ENCODE measurements at places on chromosomes 1 and 21.

- no peak for DNase-seq
Measured at GRCh38 chr1:10612436-10613160, 137.8 kb downstream of the PEX14 start.

DNA sequence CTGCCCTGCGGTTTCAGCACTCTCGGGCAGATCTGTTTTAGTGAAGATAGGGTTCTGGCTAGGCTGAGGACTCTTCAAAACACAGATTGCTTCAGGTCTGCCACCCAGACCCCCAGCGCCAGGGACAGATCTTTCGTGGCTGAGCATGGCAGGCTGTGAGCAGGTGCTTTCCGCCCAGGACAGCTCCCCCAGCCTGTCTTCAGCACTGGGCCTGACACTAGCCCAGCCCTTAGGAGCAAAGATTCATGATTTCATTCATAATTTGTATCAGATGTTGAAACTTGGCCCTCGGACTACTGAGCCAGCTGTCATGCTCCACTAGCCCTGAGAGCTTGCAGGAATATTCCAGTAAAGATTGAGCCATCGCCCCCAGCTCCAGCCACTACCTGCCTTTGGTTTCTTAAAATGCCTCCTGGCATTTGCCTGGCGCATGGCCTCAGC, 5.9 kb downstream of the ADPRS start:
- DNase-seq = no peak

- no peak for DNase-seq
Measured at GRCh38 chr1:115237507-115237906, 100.5 kb downstream of the NGF start.

- no peak for DNase-seq
Measured at GRCh38 chr1:245901037-245901436, 606.0 kb downstream of the SMYD3 start.

DNA sequence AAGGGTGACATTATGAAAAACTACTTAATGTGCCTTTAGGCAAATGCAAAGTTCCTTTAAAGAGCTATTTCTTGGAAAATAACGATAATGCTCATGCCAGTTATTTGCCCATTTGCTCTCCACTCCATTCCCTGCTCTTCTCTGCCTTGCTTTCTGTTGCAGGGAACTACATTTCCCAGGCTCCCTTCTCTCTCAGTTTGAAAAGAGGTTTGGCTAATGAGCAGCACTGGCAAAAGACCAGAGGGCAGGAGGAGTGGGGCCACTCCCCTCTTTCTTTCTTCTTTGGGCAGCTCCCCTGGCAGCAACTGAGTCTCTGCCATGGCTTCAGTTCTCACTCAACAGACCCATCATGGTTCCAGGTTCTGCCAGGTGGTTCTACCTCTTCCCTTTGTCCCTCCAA, 130.5 kb downstream of the RWDD3 start:
- no peak for DNase-seq

GRCh38 chr1:230977761-230978490, 735 bp downstream of the TTC13 start:
- DNase-seq = peak; percentile 37

- DNase-seq = no peak
Measured at GRCh38 chr1:62304975-62305374, 14.3 kb downstream of the KANK4 start.

GRCh38 chr1:56106531-56107274, 472.7 kb downstream of the PLPP3 start:
- DNase-seq = no peak

GRCh38 chr1:147807405-147807804, 47.0 kb upstream of the GJA5 start:
- no peak for DNase-seq

DNA sequence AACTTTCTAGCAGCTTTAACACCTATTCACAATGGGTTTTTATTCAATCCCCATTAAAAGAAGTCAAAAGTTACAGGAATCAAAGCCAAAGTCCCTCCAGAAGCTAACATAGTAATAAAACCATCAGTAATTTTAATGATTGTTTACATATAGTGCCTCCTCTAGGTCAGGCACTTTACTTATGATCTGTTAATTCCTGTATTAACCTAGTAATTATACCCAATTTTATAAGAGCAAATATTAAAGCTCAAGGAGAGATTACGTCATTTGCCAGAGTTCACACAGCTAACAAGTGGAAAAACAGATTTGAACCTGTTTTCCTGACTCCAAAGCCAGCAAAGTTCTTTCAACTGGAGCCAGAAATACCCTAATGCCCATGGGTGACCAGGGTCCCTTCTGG, 112.9 kb upstream of the F3 start:
- DNase-seq = no peak

- DNase-seq = no peak
Measured at GRCh38 chr1:227486559-227486958, 76.8 kb upstream of the ZNF678 start.

- DNase-seq = no peak
Measured at GRCh38 chr1:229666585-229666984, 40.5 kb downstream of the URB2 start.

DNA sequence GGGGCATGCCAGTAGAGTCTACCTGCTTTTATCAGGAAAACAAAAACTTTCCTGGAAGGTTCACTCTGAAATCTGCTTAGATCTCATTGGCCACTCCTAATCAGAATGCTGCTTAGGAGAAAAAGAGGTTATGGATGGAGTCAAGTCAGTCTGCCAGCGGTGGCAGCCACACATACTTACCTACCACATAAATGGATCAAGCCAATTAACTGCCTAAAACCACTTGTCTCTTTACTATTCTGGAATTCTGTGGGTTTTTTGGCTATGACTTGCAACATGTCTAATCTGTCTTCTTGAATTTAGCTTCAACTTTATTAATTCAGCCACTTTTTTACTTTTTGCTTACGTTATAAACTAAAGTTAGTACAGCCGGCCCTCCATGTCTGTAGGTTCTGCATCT, 140.2 kb upstream of the SERTAD4 start:
- DNase-seq = no peak

GRCh38 chr1:199311478-199312262, 672.8 kb downstream of the PTPRC start:
- no peak for DNase-seq

DNA sequence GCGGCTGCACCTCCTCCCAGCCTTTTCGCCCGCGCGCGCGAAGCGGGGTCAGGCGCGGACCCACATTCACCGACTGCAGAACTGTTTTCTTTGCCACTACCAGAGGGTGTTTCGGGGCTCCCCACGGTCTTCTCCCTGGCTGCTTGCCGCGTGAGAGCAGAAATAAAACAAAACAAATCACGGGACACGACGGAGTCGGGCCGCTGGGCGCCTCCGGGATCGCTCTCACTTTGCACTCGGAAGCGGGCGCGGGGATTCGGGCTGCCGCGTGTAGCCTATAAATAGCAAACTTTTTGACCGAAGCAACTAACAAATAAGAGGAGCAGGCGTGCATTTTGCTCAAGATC, 412.3 kb upstream of the ESRRG start:
- DNase-seq = peak; percentile 56

GRCh38 chr1:2288816-2289536, 60.9 kb downstream of the SKI start:
- no peak for DNase-seq

GRCh38 chr1:226063224-226063976, 884 bp downstream of the H3-3A start:
- peak; percentile 58 for DNase-seq

DNA sequence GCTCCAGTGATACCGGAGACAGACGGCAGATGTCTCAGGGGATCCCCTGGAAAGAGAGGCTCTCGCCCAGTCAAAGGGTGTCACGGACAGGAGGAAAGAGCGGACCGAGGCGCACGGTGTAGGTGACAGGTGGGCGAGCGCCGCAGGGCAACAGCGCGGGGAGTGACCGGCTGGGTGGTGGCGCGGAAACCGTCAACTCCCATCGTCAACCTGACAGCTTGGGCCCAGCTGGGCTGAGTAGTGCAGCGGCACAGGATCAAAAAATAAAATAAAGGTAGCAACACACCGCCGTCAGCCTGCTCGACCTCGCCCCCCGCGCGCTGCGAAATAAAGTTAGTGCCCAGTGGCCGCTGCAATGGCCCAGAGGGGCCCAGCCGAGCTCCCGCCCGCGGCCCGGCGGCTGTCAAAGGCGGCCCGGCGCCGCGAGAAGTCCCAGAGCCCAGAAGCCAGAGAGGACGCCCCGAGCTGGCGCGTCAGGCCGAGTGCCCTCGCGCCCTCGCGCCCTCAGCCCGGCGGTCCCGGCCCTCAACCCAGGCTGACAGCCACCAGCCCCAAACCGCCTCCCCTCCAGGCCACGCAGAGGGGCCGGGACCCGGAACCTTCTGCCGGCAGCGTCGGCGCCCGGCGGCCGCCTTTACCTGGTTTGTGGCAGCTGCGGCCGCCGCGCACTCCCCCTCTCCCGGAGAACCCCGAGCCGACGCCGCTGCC, at the start of gene LYST:
Gene LYST (minus strand): TSS at position 702 of the 708 bp plus-strand sequence. CDS start 36,489 bp downstream, outside the sequence.
- DNase-seq = peak; percentile 39

- DNase-seq = no peak
Measured at GRCh38 chr1:5388622-5389021, 603.6 kb downstream of the NPHP4 start.

- no peak for DNase-seq
Measured at GRCh38 chr1:31689379-31689778, 14.4 kb downstream of the COL16A1 start.

DNA sequence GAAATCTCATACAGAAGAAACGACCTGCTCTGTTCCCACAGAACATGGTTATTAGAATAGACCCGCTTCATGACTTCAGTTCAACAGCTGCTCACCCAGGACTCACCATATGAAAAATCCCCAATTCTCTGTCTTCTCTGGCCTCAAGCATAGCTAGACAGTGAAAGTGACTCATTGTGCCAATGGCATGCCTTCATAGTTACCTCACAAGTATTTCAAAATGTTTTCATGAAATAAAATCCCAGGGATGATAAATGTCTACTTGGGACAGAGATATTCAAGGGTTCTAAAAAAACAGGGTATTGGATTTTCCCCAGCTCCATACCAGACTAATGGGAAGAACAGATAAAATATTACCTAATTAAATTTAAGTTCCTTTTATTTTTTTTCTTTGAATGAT, 82.3 kb downstream of the NOTCH2 start:
- no peak for DNase-seq

DNA sequence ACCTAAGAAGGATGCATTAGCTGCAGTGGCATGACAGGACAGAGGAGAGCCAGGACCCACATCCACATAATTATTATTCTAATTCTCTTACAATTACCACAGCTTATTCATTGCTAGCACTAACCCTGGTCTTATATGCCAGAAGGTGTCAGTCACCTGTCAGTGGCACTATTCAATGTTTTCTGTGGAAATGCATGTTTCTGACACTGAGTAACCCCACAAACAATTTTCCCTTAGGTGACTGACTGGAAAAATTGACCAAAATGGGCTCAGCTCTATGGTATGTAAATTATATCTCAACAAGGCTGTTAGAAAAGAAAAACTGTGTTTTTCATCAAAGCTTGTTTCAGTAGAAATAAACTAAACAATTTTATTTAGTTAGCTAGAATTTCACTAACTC, 117.9 kb upstream of the KRTAP19-8 start:
- DNase-seq = no peak

- DNase-seq = no peak
Measured at GRCh38 chr21:41763398-41763931, 3.4 kb downstream of the RIPK4 start.

DNA sequence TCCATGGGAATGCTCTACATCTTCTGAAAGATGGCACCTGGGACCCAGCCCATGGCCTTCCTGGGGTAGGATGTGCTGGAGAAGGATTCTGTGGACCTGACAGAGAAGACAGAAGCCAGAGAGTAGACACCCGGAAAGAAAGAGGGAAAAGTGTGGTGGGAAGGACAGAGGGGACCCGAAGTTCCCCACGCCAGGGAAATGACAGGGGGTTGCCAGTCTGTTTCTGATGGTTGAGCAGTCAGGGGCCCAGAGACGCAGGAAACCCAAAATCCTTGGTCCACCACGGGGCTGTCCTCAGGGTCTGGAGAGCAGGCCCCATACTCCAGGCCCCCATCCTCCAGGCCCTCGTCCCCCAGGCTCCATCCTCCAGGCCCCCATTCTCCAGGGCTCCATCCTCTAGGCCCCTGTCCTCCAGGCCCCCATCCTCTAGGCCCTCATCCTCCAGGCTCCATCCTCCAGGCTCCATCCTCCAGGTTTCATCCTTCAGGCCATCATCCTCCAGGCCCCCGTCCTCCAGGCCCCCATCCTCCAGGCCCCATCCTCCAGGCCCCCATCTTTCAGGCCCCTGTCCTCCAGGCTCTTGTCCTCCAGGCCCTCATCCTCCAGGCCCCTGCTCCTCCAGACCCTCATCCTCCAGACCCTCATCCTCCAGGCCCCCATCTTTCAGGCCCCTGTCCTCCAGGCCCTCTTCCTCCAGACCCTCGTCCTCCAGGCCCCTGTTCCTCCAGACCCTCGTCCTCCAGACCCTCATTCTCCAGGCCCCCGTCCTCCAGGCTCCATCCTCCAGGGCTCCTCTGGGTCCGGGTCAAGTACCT, 1.0 kb upstream of the TFF2 start:
- no peak for DNase-seq

GRCh38 chr21:35922618-35923017, 137.7 kb downstream of the SETD4 start:
- DNase-seq = no peak

DNA sequence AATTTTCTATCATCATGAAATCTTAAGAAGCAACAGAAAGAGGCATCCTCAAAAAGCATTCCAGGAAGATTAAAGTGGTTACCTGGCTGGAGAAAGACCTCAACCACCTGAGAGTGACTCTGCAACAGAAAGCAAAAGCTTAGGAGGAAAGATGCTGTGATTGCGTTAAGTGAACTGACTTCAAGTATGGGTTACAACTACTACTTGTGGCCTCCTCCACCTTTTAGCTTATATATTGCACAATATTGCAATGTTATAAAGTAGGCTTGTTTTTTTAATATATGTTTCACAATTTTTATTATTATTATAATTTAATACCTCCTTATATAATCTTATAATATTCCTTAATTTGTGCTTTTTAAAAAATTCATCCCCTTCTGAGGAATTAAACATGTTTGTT, 1407.5 kb downstream of the KCNT2 start:
- DNase-seq = no peak

GRCh38 chr1:56524263-56524662, 55.1 kb downstream of the PLPP3 start:
- DNase-seq = no peak

DNA sequence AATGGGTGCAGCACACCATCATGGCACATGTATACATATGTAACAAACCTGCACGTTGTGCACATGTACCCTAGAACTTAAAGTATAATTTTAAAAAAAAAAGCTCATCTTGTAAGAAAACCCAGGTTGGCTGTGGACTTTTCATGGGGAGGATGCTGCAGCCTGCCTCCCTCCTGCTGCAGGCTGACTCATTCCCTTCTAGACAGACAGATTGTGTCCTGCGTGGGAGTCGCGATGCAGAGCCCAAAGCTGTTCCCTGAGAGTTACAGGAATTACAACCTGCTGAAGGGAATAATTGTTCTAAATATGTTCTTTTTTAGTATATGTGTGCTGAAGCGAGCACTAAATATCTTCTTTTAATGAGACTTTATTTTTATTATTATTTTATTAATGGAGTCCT, 93.2 kb downstream of the TBX19 start:
- no peak for DNase-seq

Measured in left hindlimb (tissue), 1 donor.